Stimulated activated CD4-positive, alpha-beta T cell treated with anti-CD3 and anti-CD28 coated beads, Interleukin-1b, Interleukin-23, amount 100 ng/mL, for 1 hour (primary cell): ENCODE measurements at places on chromosomes 11 and 22.

DNA sequence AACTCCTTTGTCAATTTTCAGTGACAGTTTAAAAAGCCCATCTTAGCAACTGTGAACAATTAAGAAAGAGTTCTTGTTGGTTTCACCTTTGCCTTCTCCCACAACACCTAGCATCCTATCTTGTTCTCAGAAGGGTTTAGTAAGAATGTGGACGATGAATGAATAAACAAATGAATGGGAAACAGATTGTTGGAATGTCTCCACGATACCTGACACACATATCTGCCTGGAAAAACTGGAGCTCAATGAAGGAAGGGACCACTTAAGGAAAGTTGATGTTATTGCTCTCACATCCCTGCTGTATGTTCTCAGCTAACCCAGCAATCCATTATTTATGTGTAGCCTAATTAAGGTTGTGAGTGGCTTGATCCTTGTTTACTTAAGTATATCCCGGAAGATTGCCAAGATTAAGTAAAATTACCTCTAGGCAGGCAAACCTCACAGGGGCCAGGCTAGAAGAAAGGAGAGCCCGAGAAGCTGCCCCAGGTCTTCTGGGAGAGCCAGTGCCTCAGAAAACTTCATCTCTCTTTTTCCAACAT lies 286.4 kb downstream of the NXPE2 start:
- DNase-seq = no peak

DNA sequence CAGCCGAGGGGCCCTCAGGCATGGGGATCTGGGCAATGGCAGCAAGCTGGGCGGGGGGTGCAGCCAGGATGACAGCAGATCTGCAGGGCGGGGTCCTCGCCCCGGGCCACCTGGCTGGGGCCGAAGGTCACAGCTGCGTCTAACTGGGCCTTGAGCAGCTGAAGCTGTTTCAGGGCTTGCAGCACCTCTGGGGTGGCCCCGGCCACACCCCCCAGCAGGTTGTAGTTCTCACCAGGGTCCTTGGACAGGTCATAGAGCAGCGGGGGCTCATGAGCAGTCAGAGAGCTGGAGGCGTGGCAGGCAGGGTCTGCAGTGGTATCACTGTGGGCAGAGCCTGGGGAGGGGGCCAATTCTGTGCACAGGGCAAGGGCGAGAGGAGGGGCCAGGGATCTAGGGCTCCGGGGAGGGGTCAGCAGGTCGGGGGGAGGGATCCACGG lies 2.8 kb downstream of the ARSA start:
- DNase-seq = no peak

- no peak for DNase-seq
These were observed 19.1 kb downstream of the ZBTB44 start for GRCh38 chr11:130295657-130296056.

- DNase-seq = no peak
These were observed 10.4 kb downstream of the SPATA19 start for GRCh38 chr11:133834682-133835592.

DNA sequence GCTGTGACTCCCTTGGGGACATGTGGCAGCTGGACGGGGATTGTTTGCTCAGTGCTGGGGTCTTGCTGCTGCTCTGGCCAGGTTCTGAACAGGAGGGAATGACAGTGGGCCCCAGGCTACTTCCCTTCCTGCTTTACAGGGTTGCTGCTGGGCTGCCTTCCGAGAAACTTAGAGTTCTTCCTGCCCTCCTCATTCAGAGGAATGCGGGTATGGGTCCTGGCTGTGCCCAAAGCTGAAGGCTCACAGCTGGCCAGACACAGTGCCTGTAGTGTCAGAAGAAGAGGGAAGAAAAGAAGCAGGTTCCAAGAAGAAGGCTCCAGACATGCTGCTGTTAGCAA lies 108.3 kb upstream of the PARVA start:
- no peak for DNase-seq
